ENCODE measurements at places on chromosomes 7 and 10.

- no peak for DNase-seq
Observed at GRCh38 chr7:83819911-83820310, 171.0 kb upstream of the SEMA3E start.

GRCh38 chr10:83862723-83863122 is 276.6 kb upstream of the GHITM start:
- no peak for DNase-seq

GRCh38 chr7:1520539-1521234 is 9.8 kb upstream of the MAFK start:
- DNase-seq, result no peak

GRCh38 chr7:16989811-16990413 is 108.1 kb upstream of the AGR3 start:
- DNase-seq, result no peak

GRCh38 chr10:44801383-44802327 is 109.5 kb upstream of the TMEM72 start:
- DNase-seq, result no peak

- DNase-seq, result no peak
Observed at GRCh38 chr10:60798031-60798430, 19.8 kb downstream of the CDK1 start.

DNA sequence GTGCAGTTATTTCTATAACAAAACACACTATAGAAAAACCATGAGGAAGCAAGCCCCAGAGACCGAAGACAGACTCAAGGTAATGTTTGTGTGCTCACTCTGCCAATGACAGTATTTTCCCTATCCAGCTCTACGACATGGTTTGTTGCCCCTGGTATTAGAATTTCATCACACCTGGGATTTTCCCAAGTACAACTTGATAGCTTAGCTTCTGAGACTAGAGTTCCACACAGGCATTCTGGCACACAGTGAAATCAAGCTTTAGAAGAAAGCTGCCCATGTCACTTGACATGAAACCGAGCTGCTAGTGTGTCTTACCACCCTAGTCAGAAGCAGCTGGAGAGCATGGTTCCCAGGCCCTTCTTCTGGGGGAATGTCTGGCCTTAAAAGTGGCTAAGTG is 44.1 kb upstream of the AKR1E2 start:
- DNase-seq, result no peak

DNA sequence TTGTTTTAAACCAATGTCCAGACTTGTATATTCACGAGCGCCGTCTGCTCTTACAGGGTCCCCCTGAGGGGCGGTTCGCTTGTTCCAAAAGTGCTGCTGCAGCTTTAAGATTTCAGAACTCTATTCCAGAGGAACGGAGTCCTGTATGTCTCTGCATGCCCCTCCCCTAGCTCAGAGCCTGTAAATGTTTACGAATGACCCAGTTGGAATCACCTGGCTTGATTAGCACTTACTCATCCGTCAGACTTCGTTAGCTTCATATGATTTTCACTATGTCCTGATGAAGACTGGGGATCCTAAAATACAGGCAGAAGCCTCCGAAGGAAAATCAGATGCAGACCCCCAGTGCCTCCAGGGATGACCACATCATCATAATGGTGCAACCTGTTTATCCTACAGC is 4.5 kb upstream of the CHST15 start:
- DNase-seq, result no peak

Data from NCI-H526 (cell line).